A549 (cell line): ENCODE measurements at places on chromosomes 7 and 10. TPM values are rescaled to one million over a fixed set of nuclear protein-coding genes. Genes with fewer than 3 reads are reported as not detected.

DNA sequence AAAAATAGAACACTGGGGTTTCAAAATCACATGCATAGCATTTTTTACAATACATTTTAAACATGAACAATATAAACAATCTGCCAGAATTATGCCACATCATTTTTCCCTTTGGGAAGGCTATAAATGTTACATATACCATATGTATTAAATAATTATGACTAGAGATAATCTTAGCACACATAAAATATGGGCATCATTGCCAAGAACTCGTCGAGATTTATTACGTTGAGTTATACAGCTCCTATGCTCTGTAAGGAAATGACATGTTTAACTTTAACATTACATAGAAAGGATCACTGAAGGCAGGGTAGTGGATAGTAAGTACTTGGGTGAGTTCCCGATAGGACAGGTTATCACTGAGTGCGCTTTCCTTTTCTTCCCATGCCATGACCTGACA is 267.8 kb downstream of the PARD3 start:
- DNase-seq: no peak

DNA sequence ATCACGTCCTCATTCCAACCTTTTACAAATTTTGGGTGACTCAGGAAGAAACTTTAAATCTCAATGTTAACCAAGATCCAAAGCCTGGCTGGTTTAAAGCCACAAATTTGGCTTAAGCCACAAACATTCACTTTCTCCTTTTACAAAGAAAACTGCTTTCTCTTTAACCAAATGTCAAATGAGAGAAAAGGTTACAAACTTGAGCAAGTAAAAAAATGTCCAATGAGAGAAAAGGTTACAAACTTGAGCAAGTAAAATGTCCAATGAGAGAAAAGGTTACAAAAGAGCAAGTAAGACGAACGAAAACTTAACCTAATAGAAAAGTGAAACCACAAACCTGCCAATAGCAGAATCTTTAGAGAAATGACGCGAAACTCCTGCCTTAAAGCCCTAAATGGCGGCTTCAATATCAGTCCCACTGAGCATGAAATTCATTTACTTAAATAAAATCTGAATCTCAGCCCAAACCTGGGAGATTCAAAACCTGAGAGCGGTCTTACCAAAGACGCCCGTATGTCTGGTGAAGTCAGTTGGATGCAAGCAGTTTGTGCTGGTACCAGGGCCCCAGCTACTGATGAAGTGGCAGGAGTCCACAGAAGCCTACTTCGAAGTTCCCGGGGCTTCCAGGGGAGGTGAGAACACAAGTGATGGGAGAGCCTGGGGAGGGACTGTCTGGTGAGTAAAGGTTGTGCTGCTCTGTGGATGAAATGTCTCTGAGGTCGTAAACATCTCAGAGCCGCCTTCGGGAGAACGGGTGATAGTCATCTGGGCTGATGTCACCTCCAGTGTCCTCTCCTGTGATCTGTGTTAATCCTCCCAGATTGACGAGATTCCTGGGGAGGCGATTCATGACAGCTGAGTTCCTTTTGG is 74.6 kb downstream of the PAXIP1 start:
- DNase-seq: peak; percentile 92

GRCh38 chr7:142030848-142031247 is 35.2 kb downstream of the MGAM start:
- DNase-seq: no peak

The BAIAP2L1 gene
- polyA plus RNA-seq: 39.4 to 45.9 TPM (median 40.4 TPM) in 3 replicates

The NRP1 gene
- polyA plus RNA-seq: 115 to 147 TPM (median 121 TPM) in 3 replicates
